B cell (primary cell): ENCODE measurements at places on chromosomes 13 and 19.

DNA sequence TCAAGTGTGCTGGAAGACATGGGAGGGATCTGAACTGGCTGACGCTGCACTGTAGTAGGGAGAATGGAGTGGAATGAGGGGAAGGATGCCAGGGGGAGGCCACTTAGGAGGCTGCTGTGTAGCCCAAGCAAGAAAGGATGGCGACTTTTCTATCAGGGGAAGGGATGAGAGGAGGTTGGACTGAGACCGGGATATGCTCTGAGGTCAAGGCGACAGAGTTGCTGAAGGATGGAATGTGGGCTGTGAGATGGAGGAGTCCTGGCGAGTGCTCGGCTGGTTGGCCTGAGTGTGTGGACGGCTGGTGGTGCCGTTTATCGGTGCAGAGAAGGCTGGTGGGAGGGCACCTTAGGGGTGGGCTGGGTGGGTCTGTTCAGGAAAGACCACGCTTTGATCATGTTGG, 45.7 kb downstream of the IRS2 start:
- no peak for DNase-seq

DNA sequence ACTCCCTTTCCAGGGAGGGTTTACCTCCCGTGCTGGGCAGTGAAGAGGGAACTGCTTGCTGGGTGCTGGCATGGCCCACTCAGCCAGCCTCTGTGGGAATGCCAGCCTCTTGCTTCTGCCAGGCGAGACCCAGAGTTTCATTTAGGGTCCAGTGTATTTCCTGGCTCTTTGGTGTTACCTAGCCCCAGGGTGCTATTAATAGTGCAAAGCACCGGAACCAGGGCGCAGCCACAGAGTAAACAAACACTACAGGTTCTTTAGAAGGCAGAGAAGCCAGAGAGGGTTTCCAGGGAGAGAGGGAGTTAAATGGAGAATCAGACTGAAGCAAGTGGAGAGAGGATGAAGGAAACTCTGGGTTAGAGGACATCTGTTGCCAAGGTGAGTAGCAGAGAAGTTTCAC, 74.9 kb upstream of the SPATA13 start:
- DNase-seq = no peak

DNA sequence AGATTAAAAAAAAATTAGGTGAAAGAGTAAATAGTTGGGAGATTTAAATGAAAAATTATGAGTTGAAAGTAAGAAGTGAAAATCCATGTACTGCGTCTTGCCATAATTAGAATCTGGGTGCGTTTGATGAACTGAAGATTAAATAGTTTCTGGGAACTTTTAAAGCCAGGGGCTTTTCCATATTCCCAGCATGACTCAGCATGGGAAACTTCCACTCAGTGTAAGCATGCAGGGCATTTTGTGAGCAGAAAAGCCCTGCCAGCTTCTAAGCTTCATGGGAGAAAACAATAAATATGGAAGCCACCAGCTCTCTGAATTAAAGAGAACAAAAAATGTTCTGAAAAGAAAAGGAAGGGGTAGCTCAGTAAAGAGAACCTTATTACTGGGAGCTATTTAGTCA, 62.0 kb upstream of the EDNRB start:
- no peak for DNase-seq

DNA sequence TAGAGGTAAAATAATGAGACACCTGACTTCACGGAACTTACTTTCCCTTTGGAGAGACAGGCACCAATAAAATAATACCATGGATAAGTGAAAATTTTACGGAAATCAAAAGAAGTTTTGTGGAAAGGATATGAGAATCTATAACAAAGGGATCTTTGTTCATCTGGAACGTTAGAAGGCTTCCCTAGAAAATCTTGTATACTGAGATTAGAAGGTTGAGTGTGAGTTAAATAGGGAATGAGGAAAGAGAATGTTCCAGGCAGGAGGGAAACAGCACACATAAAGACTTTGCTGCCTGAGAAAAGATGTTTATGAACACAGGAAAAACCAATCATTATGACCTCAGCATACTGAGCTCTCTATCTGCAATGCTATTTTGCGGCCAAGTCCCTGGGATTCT, 19.6 kb upstream of the RAP2A start:
- DNase-seq = no peak

DNA sequence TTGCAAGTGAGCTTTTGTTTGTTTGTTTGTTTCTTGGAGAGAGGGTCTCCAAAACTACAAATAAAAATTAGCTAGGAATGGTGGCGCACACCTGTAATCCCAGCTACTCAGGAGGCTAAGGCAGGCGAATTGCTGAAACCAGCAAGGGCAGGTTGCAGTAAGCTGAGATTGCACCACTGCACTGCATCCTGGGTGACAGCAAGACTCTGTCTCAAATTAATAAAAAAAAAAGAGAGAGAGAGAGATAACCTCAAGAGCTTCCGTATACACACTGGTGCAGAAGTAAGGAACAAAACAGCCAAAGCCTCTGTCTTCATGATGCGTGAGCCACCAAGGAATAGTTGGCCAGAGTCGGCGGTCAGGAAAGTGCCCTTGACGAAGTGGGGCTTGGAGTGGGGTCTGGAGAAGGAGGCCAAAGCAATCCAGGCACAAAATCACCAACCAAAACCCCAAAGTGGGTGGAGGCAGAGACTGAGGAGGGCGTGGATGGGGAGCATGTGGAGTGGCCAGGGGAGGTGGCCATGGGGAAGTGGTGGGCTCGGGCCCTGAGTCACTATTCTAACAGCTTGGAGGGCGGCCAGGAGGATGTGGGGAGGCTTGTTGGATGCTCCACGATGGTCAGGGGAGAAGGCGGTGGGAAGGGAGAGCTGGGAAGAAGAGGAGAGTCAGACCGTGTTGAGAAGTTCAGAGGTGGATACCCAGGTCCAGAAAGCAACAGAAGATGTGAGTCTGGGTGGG, 21.2 kb upstream of the TOMM40 start:
- no peak for DNase-seq

GRCh38 chr19:1249990-1250436, 1.6 kb downstream of the MIDN start:
- DNase-seq = no peak

GRCh38 chr19:15249972-15250639, 17.9 kb upstream of the EPHX3 start:
- no peak for DNase-seq

GRCh38 chr19:20102097-20102496, 24.3 kb downstream of the ZNF90 start:
- DNase-seq = no peak

- DNase-seq = no peak
Measured at GRCh38 chr13:42638886-42639285, 64.9 kb downstream of the TNFSF11 start.

DNA sequence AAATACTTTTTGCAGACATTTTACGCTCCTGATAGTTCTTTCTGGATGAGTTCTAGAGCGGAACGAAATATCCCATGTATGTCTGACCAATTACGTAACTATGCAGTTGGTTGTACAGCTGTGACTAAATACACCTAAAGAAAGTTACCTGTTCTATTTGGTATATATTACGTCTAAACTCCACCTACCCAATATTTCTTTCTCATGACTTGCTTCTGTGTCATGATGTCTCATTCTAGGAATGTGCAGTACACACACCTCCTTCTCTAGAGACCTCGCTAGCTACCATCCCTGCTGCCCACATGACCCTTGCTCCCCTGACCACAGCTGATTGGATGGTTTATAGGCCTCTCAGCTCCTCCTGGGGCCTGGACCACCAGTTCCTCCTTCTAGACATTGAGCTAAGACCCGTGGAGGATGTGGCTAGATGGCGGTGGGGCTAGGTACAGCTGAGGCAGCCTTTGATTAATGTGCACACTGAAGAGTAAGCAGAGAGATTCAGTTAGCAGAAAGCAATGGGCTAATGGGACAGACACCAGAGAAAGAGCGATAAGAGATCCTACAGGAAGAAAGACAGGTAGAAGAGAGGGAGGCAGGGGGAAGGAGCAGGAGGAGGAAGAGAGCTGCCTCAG, 422.1 kb downstream of the COG6 start:
- DNase-seq = no peak

DNA sequence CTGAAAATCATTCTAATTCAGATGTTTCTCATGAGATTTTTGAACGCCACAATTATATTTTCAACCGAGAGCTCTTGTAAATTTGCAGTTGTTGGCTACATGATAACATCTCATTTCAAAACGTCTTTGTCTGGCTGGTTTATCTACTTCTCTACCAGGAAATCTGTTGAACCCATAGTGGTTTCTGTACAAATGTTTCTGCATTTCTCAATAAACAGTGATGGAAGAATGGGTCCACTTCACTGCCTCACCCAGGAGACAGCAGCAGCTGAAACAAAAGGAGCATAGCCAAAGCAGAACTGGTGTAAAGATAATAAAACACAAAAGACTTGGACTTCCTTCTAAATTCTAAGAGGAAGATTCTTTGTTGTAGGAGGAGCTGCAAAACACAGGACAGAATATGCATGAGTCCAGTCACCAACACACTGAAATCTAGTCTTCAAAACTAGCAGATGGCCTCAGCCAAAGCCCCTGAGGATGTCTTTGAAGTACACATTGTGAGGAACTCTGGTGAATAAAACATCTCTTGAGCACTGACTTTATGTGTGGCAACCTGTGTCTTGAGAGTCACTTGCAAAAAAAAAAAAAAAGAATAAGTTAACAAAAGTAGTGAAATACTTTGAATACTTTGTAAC, 68.6 kb upstream of the FGF14 start:
- DNase-seq = no peak

DNA sequence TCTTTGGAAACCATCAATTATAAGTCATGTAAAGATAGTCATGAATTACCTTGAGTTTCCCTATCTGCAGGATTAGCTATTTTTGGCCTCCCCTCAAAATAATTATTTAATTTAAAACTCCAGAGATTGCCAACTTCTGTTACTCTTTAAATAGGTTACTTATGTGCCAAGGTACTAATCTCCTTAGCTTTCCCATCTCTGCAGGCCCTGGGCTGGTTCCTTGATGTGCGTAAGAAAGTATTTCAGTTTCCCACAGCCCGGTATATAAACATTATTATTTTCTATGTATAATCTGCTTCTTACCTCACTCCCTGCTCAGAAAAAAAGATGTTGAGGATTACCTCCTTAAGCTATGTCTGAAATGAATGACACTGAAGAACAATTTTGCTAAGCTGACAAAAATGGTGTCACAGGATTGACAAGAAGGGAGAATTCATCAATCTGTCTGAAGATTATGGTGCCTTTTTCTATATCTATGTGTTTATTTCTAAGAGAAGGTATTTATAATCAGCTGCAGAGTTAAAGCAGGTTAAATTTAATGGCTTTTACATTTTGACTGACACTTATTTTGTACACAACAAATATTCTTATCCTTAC, 1697.2 kb upstream of the PCDH20 start:
- no peak for DNase-seq

DNA sequence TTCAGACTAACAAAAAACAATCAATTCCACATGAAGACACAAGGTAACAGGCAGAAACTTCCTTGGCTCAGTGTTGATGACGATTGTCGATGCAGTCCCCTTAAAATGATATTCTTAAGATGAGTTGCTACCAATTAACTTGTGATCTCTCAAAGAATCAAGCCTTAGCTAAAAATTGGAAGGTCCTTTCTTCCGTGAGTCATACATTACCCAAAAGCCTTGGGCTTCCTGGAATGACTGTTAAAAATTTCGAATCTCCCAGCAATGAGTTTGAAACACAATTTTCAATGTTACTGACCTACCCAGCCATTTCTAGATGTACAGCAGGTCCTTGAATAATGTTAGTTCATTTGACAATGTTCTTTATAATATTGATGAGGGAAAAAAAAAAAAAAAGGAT, 28.0 kb upstream of the RB1 start:
- DNase-seq = no peak

DNA sequence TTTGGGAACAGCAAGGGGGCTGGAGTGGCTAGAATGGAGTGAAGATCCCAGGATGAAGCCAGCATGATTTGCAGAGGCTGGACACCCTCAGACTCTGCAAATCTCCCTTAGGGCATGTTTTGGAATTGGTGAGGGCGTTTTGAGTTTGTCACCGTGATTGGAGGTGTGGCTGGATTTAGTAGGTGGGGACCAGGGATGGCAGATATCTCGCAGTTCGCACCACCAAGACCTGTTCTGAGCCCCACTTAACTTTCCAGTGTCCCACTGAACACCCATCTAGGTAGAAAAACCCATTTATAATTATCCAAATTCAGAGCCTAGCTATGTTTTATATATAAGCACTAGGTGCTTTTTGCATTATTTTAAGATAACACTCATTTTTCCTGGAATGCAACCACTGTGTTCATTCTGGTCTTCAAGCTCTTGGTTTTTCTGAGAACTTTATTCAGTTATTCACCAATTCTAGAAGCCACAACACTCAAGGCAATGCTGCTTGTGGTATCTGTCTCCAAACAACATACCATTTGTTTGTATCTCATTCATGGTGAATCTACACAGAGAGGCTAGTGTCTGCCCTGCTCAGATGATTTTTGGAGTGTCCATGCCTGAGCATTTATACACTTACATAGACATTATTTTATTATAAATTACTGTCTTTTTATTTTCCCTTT, 3.0 kb upstream of the NANOS2 start:
- no peak for DNase-seq

DNA sequence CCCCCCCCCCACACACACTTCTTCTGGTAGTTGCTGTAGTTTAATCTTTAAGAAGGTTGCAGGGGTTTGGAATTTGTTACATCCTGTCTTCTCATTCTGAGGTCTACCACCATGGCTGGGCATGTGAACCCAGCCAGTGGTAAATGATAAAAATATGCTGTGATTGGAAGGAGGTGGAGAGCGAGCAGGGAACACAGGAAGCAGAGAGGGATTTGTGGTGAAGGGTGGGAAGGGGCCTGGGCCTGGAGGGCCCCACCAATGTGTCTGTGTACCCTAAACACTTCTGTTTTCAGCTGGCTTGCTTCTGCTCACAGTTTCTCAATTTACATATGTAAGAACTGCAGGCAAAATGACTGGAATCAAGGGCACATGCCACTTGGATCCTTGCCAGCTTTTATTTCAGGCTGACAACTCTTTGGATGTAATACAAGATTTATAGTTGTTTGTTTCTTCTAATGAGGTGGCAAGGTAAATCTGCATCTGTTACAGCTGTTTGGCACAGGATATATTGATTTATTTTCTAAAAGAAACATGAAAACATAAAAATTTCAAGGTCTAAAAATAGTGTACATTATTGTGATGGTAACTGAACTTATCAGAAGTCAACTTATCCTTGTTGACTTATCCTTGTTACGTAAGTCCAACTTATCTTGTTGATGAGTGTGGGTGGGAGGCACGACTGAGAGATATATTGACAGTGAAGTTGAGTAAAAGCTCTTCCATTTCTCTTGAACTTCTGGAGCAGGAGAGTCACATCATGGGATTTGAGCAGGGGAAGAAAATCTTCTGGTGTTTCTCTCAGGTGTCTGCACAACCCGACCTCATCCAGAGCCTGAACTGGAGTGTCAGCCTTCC, 313.2 kb downstream of the SHISA2 start:
- DNase-seq = no peak

- DNase-seq = no peak
Measured at GRCh38 chr13:93646245-93646644, 419.6 kb downstream of the GPC6 start.

DNA sequence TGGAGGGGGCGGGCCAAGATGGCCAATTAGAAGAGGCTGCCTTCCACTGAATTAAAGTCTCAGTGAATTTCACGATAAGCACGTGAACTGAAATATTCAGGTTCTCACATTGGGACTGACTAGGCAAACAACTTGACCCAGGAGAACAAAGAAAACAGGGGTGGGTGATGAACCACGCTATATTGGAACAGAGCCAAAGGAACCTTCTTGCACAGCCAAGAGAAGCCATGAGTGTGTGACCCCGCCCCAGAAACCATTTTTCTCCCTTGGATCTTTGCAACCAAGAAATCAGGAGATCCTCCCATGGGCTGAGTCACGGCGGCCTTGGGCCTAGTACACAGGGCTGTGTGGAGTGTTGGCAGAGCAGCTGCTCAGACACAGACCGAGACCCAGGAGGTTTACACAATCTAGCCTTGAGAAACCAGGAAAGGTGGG, 36.8 kb downstream of the ERICH4 start:
- DNase-seq = no peak

- no peak for DNase-seq
Measured at GRCh38 chr13:66915596-66916185, 314.4 kb downstream of the PCDH9 start.
